ENCODE measurements at places on chromosomes 7 and 10.
A peak's percentile ranks its signal among the peaks of the same experiment; 100 is the strongest.

DNA sequence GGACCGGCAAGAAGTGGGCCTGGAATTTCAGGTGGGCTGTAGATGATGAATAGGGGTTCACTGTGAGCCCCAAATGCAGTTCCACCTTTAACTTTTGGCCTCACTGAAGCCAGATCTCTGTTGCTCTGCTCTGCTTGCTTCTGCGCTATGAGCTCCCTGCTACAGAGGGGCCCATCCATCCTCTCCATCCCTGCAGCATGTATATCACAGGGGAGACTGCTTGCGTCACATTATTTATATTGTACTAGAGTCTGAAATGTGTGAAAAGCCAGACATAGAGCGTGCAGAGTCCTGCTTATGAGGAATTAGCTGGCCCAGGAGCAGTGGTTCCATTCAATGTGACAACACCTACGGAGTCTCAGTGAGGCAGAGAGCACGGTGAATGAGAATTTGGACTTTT lies 69.9 kb downstream of the AOAH start:
- H3K4me1 ChIP-seq = peaks cover 20% of the 10 kb centered on the region
- DNase-seq = no peak
- no peak overlapping the region for H3K4me3 ChIP-seq
- H3K27me3 ChIP-seq = no peaks in the 10 kb centered on the region
- no peak overlapping the region for H3K27ac ChIP-seq

DNA sequence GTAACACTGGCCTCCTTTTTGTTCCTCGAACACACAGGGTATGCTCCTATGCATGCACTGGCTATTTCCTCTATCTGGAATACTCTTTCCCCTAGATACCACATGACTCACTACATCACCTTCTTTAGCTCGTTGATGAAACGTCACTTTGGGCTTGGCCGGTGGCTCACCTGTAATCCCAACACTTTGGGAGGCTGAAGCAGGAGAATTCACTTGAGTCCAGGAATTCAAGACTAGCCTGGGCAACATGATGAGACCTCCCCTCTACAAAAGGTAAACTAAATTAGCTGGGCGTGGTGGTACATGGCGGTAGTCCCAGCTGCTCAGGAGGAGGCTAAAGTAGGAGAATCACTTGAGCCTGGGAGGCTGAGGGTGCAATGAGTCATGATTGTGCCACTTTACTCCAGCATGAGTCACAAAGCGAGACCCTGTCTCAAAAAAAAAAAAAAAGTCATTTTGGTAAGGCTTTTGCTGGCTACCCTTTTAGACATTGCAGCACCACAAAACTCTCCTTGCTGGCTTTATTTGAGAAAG lies 14.5 kb downstream of the ANKIB1 start:
- peaks cover 22% of the 10 kb centered on the region for H3K36me3 ChIP-seq
- no peak overlapping the region for H3K4me3 ChIP-seq
- DNase-seq = no peak
- H3K27me3 ChIP-seq = no peaks in the 10 kb centered on the region
- no peak overlapping the region for H3K27ac ChIP-seq

DNA sequence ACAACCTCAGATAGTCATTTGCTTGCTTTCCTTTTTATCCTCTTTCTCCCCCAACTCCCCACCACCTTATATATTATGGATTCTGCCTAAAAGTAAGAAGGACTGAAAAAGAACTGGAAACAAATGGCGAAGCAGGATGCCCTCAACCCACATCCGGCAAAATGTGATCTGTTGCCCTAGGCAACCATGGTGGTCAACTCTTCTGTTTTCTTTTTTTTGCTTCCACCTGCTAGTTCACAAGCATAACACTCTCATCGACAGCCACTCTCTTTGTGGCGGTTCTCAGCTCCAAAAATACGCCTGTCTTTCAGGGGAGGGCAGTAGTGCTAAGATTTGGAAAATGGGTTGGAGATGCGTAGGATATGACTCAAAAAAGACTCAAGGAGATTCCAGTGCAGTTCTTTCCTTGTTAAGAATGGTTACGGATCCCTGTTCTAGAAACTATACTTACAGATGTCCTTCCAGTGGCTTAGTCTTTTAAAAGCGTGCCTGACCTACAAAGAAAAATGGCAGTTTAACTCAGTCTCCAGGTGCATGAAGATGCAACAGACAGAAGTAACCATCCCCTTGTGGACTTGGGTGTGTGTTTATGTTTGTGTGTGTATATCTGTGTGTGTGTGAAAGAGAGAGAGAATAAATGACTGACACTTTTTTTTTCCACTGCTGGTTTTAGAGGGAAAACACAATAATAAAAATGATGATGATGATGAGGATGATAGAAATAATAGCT lies 10.7 kb downstream of the APBB1IP start:
- DNase-seq = peak; percentile 95
- no peaks in the 10 kb centered on the region for H3K27me3 ChIP-seq
- peak overlapping the region; percentile 80 for H3K4me3 ChIP-seq
- H3K36me3 ChIP-seq = peaks cover 63% of the 10 kb centered on the region
- H3K4me1 ChIP-seq = peaks cover 73% of the 10 kb centered on the region

DNA sequence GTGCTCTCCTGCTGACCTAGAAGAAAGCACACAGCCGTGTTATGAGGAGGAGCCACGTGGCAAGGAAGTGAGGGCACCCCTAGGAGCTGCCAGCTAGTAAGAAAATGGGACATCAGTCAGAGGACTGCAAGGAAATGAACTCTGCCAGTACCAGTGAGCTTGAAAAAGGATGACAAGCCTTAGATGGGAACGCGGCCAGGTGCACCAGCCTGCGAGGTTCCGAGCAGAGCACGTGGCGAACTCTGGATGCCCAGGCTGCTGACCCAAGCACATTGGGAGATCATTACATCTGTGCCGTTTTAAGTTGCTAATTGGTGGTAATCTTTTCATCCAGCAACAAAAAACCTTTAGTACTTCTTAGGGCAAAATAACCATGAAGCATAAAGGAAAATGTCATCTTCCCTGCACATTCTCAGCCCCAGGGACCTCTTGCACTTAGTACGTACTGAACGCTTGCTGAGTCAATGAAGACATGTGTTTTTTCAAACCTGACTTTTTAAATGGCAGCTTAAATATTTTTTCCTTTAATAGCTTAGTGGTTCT lies 69.4 kb downstream of the AMZ1 start:
- peak overlapping the region; percentile 56 for H3K4me3 ChIP-seq
- peak overlapping the region; percentile 95 for H3K27ac ChIP-seq
- peaks cover 43% of the 10 kb centered on the region for H3K4me1 ChIP-seq
- DNase-seq = no peak

DNA sequence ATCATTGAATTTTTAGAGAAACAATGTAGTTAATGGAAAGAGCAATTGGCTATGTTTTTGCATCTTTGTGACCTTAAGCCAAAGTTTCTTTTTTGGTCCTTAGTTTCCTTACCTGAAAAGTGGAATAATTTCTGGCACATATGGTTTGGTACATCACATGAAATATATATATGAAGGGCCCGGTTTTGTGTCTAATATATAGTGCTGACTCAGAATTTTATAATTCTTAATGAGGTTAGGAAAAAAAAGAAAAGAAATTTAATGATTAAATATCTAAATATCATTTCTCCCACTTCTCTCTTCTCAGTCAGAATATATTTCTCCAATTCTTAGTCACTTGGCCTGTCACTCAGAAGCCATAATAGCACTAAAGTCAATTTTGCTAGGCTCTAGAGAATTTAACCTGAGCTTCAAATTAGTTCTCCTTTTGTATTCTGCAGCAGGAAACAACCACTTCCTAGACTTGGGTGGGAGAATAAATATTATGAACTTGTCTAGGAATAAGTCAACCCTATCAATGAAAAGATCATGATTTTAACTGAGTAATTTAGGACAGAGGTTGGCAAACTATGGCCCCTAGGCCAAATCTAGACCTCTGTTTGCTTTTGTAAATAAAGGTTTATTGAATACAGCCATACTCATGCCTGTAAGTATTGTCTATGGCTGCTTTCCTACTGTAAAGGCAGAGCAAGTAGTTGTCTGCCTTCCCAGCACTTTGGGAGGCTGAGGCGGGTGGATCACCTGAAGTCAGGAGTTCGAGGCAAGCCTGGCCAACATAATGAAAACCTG lies 34.6 kb downstream of the PPP1R9A start:
- no peaks in the 10 kb centered on the region for H3K4me1 ChIP-seq
- H3K36me3 ChIP-seq = no peaks in the 10 kb centered on the region
- no peaks in the 10 kb centered on the region for H3K27me3 ChIP-seq

DNA sequence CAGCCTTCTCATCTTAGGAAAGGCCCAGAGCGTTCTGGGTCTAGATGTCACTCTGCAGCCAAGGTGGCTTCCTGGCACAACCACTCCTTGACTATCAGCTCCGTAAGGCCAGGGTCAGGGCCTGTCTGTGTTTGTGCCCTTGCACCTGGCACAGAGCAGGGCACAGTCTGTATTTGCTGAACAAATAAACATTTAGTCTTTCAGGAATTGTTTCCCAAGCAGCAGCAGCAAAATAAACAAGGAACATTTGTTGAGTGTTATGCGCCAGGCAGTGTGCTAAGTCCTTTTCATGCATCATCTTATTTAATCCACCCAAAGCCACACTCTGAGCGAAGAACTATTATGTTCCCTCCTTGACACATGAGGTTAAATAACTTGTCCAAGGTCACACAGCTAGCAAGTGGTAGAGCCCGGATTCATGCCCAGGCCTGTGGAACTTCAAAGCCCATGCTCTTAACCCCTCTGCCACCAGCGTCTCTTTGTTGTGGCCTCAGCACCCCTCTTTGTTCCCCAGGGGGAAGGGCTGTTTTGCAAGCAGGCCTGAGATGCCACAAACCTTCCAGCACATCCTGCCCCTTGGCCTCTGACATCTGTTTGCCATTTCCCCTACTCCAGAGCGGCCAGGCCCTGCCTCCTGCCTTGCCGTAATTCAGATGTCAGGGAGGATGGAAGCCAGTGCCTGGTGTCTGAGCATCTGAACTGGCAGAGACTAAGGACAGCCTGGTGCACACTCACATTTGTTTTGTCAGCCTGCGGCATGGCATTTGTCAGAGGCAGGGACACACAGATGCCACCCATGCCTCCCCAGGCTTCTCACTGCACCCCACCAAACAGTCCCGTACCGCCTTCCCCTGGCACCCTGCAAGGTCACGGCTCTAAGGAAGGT lies 325.8 kb upstream of the ZMIZ1 start:
- no peak overlapping the region for H3K4me3 ChIP-seq
- H3K36me3 ChIP-seq = no peaks in the 10 kb centered on the region
- no peaks in the 10 kb centered on the region for H3K27me3 ChIP-seq

- peaks cover 32% of the 10 kb centered on the region for H3K4me1 ChIP-seq
- no peak overlapping the region for H3K27ac ChIP-seq
- no peak for DNase-seq
- no peaks in the 10 kb centered on the region for H3K27me3 ChIP-seq
- peaks cover 25% of the 10 kb centered on the region for H3K36me3 ChIP-seq
Observed at GRCh38 chr10:60212195-60212594, 177.5 kb downstream of the ANK3 start.

DNA sequence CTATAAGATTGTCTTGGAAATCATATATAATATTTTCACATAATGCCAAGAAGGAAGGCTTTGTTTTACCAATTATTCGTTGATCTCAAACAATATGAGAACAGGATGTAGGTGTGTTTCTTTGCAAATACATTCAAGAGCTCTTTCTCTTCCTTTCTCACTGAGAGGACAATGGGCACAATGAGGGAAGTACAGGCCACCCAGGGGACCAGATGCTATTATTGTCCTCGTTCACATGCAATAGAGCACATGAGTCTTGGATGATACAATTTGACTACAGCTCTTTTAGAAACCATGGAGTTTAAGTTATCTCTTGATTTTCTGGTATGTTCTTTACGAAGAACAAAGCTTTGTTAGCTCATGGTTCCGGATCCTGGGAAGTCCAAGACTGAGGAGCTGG lies 323.7 kb upstream of the KLF6 start:
- peaks cover 4% of the 10 kb centered on the region for H3K4me1 ChIP-seq
- no peaks in the 10 kb centered on the region for H3K27me3 ChIP-seq
- DNase-seq = peak; percentile 21
- H3K36me3 ChIP-seq = peaks cover 2% of the 10 kb centered on the region

DNA sequence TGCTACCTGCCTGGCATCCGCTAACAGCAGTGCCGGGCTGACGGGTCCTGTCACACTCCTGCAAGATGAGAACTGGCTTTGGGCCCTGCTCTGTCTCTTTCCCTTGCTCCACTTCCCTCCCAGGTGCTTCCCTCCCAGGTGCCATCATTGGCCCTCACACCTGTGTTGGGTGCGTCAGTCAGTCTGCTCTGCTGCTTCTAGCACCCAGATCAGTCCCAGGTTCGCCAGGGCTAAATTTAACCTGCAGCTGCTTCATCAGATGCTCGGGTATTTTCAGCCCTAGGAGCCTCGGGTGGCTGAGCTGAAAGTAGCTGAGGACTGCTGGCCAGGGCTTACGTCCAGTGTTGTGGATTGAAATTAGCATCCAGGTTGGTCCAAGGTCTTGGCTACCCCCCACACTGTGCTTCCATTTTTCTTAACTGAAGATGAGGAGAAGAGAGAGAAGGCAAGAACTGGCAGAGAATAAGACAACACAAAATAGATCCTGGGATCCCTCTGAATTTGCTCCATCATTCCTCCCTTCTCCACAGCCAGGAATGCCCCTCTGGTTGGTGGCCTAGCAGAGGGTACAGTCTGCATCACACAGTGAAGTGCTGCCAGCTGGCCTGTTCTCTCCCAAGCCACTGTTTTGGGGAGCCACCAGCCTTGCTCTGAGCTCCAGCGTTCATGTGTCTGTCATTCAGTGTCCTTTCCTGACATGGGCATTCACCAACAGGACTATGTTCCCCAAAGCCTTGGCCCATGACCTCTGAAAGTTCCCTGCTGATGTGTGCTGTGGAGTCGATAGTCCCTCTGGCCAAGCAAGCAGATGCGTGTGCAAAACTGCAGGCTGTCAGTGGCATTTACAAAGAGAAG lies 65.9 kb upstream of the SYPL1 start:
- no peak overlapping the region for H3K4me3 ChIP-seq
- peaks cover 19% of the 10 kb centered on the region for H3K27me3 ChIP-seq
- no peaks in the 10 kb centered on the region for H3K36me3 ChIP-seq
- no peak for DNase-seq
- no peak overlapping the region for H3K27ac ChIP-seq
- H3K4me1 ChIP-seq = peaks cover 6% of the 10 kb centered on the region

DNA sequence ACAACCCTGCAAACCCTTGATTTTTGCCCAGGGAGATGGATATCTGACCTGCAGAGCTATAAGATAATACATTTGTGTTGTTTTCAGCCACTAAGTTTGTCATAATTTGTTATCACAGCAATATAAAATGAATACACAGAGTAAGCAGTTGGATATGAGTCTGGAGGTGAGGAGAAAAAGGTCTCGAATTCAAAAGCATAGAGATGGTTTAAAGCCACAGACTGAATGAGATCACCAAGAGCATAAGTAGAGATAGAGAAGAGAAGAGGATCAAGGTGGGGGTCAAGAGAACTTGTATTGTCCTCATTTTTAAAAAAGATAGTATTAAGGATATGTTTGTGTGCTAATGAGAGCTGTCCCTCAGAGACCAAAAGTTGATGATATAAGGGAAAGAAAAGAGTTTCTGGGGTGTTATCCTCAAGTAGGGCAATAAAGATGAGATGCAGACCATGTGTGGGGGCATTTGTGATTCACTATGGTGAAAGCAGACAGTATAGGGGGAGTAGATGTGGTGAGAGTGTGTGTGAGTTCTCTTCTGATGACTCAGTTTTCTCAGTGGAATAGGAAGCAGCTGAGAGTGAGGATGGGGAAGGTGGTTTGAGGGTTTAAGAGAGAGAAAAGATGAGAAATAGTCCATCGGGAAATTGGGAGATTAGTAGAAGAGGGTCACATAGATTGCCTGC lies 25.8 kb upstream of the PCGF5 start:
- no peaks in the 10 kb centered on the region for H3K27me3 ChIP-seq
- peaks cover 22% of the 10 kb centered on the region for H3K36me3 ChIP-seq
- no peak for DNase-seq
- H3K4me1 ChIP-seq = peaks cover 53% of the 10 kb centered on the region

- H3K27ac ChIP-seq = no peak overlapping the region
- H3K36me3 ChIP-seq = no peaks in the 10 kb centered on the region
- no peak overlapping the region for H3K4me3 ChIP-seq
Observed at GRCh38 chr10:33862536-33863105, 528.2 kb upstream of the NRP1 start.

All from activated CD4-positive, alpha-beta T cell treated with anti-CD3 and anti-CD28 coated beads, Interleukin-2, amount 10 ng/mL, durations not matched to agents 24 days and 14 days (primary cell).